Germinal center (tissue), 1 donor: ENCODE measurements at places on chromosomes 4 and X.
A peak's percentile ranks its signal among the peaks of the same experiment; 100 is the strongest.

DNA sequence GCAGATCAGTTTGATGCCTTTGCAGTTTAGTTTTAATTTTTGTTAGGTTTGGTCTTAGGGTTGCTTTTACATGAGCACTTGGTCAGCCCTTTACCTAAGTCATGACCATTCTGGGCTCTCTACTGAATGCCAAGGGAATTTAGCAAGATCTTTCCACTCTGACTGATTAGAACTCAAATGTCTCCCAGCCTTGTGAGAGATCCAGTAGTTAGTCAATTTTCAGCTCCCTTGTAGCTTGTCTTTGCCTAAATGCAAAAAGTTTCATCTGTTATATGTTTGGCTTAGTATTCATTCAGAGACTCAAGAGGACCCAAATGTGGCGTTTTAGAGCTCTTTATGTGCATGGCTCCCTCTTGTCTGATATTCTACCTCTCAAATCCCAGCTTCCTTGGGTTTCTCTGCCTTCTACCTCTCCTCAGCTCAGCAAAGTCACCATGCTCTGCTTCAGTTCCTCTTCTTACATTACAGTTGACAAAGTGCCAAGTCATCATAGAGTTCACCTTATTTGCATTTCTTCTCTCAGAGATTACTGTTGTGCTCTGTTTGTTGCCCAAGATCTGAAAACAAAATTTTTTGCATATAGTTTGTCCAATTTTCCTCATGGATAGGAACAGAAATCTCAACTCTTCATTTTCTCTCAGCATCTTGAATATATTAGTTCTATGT lies 17.5 kb upstream of the JAKMIP1 start:
- DNase-seq: no peak

GRCh38 chrX:51494409-51494808 lies 2.0 kb downstream of the NUDT11 start:
- no peak for DNase-seq

DNA sequence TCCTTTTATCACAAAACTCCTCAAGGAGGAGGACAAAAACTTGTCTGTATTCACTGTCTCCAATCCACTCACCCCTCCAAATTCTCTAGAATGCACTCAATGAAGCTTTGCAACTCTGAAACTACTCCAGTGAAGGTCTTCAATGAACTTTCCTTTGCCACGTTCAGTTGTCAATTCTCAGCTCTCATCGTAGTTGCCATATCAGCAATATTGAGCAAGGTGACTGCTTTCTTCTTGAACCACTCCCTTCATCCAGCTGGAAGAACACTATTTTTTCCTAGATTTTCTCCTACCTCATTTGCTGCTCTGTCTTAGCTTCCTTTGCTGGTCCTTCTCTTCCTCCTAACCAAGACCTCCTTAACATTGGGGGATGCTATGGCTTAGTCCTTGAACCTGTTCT lies 191.8 kb downstream of the KDR start:
- no peak for DNase-seq

DNA sequence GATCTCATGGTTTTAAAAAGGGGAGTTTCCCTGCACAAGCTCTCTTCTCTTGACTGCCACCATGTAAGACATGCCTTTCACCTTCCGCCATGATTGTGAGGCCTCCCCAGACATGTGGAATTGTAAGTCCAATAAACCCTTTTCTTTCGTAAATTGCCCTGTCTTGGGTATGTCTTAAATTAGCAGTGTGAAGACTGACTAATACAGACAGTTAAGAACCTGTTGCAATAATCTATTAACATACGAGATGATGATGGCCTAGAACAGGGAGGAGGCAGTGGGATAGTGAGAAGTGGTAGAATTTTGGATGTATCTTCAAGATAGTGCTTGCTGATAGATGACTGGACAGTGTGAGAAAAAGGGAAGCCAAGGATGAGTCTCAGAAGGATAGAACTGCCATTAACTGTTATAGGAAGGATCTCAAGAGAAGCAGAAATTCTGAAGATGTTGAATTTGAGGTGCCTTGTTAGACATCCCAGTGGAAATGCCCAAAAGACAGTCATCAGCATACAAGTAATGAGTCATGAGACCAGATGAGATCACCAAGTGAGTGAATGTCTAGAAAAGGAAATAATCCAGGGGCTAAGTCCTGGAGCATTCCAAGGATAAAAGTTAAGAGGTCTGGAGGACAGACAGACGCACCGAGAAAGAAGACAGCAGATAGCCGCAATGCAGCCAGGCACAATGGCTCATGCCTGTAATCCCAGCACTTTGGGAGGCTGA lies 38.8 kb upstream of the UGDH start:
- DNase-seq: no peak

- DNase-seq: no peak
These were observed 55.0 kb upstream of the FAM9B start for GRCh38 chrX:9088896-9089295.

DNA sequence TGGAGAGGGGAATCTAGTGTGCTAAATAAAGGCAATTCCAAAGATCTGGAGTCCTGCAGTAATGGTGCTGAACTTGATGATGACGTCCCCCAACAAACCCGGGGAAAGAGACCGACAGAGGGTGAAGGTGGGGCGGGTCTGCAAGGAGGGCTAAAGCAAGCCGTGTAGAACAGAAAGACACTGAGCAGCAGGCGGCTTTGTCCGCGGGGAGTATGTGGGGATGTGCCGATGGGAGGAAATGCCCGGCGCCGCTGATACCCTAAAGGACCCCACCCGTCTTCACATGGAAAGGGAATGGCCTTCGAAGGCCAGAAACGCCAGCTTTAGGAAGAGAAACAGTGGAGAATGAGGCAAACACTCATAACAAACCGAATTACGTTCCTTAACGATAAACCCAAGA lies 528.9 kb downstream of the ZNF674 start:
- DNase-seq: no peak

- DNase-seq: no peak
These were observed 133.8 kb upstream of the ATP6AP2 start for GRCh38 chrX:40446921-40447320.

DNA sequence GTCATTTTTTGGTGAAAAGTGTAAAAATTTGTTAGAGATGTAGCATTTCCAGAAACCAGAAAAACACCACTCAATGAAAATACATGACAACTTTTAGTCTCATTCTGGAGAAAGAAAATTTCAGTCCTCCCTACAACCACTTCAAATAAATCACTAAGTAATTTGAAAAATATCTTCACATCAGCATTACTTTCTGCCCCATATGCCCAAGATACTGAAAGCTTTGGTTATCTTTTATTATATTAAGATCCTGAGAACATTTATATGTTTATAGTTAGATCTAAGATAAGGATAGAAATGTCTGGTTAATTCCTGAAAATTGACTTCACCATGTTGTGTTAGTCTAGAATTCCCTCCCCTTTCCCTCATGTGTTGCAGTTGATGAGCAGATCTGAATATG lies 119.0 kb downstream of the ADGRL3 start:
- DNase-seq: no peak

DNA sequence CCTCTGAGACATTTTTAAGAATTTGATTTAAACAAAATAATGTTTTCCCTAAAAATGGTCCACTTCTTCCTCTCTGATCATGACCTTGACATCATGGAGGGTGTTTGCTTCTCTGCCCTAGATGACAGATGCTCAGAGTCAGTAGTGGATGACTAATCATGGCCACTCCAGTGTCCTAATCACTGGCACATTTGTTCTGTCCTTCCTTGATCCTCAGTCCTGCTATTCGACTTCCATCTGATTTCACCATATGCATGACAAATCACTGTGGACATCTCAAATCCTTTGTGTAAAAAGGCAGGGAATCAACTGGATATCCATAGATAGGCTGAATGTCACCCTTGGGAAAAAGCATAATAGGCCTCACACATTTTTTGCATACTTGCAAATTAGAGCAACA lies 9.0 kb downstream of the CRMP1 start:
- DNase-seq: no peak

DNA sequence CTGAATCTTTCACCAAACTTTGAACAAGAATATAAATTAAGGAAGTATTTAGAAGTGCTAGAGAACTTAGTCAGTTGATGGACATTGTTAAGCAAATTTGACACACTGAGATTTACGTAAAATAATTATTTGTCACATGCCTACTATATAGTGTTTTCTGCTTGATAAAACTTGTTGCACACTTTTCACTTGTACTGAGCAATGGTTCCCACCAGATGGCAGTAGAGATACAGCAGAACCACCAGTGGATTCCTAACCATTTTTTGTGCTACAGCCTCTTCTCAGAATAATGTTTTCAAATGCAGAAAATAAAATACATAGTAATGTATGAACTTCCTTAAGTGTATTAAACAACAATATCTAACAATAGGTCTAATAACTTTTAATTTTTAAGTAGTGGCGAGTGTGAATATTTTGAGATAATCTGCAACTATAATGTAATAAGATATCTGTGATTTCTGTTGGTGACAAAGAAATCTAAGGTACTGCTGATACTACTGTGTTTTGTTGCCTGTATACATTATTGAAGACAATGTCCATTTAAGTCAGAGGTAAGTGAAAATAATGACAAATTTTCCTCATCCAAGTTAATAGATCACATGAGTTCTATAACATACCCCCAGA lies 81.2 kb downstream of the APOOL start:
- DNase-seq: peak; percentile 15
